ENCODE measurements at places on chromosomes 3 and 15.

- no peak for DNase-seq
Measured at GRCh38 chr15:53059273-53060043, 269.3 kb upstream of the ONECUT1 start.

GRCh38 chr15:76274226-76274625 is 37.0 kb downstream of the ETFA start:
- DNase-seq, result no peak

DNA sequence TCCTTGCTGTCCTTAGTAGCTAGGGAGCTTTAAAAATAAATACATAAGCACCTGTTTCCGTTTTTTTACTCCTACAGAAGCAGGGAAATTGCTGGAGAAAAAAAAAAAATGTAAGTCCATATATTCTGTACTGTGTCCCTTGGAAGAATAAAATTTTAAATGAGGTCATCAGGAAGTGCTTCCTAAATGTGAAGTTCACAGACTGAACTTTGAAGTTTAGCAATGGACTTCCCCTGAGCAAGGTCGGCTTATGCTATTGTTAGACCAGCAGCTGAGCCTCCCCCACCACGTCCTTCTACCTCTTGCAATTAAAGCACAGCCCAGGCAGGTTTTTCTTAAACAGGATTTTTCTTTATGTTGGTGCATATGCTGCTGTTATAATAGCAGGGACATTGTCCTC is 26.3 kb downstream of the LIPC start:
- no peak for DNase-seq

GRCh38 chr15:34023907-34024306 is 15.1 kb downstream of the AVEN start:
- DNase-seq, result no peak

DNA sequence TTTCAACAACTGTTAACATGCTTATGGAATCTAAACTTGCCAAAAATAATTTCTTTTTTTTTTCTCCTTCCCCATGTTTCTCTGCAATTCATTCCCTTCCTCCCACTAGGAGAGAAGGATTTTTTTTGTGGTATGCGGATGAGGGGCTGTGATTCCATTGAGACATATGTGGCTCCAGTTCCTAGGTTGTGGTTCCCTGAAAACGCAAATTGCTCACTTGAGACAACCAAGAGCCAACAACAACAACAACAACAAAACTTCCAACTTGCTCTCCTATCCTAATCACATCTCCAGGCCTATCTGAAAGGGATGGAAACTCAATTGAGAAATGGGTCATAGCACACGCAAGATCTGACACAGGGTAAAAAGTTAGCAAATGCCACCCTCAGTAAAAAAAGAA is 406.5 kb upstream of the TGFBR2 start:
- DNase-seq, result no peak

- DNase-seq, result no peak
Measured at GRCh38 chr3:158330870-158331269, 221.0 kb downstream of the RSRC1 start.

- DNase-seq, result no peak
Measured at GRCh38 chr3:5009506-5010109, 30.4 kb downstream of the BHLHE40 start.

DNA sequence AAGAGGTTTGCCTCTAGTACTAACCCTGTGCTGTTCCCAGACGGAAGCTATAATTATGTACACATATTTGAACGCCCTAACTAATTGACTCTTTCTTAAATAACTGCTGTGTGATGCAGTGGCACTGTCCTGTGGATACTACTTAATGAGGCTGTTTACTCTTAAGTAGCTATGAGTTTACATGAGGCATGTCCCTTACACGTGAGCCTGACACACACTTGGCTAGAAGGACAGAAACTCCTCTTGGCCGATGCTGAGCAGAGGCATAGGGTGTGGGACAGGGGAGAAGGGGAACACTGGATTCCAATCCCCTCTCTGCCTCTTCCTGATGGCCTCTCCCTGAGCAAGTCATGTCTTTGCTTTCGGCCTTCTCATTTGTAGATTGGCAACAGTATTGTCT is 21.9 kb downstream of the EHD4 start:
- no peak for DNase-seq

Measured in stimulated activated CD4-positive, alpha-beta T cell treated with anti-CD3 and anti-CD28 coated beads, Interleukin-15, amount 100 ng/mL, for 1 hour (primary cell).